ENCODE measurements at places on chromosomes 12 and 14.

DNA sequence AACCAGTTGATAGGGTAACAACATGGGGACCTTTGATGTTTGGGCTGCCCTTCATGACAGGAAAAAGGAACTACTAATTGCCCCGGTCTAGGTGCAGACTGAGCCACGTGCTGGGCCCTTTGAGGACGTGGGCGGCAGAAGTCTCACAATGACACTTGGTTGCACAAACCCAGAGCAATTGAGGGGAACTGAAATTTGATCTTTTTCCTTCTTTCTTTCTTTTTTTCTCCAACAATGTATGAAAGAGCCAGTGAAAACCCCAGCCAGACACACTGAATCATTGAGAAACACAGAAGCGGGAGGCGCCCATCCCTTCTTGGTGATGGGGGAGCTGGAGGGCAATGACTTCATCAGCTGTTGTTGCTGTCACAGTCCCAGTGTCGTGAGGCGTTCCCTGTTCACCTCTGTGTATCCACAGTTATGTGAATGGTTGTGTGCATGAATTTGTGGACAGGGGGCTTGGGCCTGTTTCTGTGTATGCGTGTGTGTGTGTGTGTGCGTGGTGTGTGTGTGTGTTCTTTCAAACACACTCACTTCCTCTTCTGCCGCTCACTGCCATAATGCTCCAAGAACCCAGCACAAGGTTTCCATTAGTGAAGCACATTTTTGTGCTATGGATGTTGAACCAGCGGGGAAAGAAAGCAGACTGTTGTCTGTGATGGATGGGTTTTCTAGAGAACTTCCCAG lies 137.5 kb upstream of the CCND2 start:
- DNase-seq: no peak

DNA sequence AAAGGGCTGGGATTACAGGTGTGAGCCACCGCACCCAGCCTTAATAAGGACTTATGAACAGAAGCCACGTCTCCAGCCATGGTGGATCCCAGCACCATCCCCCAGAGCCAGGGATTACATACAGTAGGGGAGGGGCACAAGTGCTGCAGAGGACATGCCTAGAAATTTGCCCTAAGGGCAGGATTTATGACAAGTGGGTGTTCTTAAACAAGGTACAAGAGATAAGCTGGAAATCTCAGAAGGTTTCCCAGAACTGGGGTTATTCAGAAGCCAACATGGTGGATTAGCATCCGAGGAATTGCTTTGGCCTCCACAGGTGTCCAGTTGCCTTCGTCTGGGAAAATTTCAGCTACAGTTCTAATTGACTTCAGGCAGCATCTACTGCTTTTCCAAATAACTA lies 114.4 kb upstream of the EGLN3 start:
- DNase-seq: no peak

DNA sequence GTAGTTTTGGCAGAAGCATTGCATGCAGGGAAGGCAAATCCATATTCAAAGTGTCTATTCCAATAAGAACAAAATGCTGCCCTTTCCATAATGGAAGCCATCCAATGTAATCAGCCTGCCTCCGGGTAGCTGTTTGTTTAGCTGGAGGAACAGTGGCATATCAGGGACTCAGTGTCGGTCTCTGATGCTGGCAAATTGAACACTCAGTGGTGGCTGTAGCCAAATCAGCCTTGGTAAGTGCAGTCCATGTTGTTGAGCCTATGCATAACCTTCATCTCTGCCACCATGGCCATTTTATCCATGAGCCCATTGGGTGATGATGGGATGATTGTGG lies 147.8 kb upstream of the MAX start:
- DNase-seq: no peak

DNA sequence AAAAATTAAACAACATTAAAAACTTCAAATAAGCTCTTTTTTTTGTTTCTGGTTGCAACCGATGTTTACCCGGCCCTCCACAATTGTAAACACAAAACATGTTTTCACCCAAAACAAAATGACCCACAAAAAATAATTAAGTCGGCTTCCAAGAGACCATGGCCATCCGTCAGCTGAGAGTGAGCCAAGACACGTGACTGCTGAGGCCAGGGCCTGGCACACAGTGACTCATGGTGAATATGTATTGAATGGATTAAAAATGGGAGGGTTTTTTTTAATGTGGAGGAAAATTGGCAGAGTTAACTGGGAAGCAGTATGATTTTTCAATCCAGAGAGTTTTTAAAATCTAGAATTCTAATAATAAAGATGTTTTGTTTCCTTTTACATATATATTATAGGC lies 13.8 kb upstream of the CPNE8 start:
- DNase-seq: peak; percentile 16

DNA sequence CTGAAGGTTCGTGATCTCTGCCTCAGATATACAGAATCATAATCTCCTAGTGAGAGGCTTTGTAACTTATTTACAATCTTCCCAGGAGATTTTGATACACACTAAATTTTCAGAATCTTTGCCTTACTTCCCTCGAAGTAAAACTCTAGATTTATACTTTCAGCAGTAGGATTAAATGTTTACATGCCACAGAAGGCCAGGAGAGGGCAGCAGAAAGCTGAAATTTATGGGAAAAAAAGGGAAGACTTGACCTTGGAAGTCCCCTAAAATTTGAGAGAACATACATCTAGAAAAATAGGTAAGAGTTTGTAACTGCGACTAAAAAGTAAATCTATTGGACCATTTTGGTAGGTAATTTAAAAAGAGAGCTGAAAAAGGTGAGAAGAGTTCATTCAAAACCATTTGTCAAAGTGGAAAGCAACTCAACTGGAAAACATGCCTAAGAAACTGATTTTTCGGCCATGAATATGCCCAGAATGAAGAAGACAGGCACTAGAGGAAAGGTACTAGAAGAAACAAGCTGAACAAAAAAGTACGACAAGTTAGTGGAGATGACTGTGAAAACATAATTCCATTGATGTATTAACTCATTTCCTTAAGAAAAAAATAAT lies 242.0 kb upstream of the MDGA2 start:
- no peak for DNase-seq

GRCh38 chr12:50005175-50005574 lies 20.1 kb downstream of the RACGAP1 start:
- no peak for DNase-seq

DNA sequence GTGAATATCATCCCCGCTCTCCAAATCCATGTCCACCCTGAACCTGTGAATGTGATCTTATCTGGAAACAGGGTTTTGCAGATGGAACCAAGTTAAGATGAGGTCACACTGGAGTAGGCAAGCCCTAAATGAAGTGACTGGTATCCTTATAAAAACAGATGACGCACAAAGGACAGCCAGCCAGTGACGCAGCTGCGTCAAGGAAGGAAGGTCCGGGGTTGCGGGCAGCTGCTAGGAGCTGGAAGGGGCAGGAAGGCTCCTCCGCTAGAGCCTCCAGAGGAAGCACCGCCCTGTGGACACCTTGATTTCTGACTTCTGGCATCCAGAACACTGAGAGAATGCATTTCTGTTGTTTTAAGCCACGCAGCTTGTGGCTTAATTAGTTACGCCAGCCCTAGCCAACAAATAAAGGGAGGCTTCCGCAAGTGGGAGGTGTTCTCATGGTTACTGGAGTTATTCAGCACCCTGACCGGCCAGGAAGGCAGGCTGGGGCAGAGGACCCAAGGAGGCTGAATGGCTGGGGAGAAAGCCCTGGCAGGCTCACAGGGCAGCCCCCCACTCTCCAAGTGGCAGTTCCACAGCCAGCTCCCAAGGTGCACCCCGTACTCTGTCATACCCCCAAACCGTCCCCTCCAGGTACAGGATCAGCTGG lies 127.6 kb upstream of the NCOR2 start:
- DNase-seq: no peak

- peak; percentile 98 for DNase-seq
Observed at GRCh38 chr12:103930034-103930786, at the start of gene HSP90B1. TSS of gene HSP90B1 (plus strand) at chr12:103930410. CDS start at chr12:103930516, 106 bp downstream.
